Left lung (tissue), 14 donors: ENCODE measurements at places on chromosomes 3 and 15. TPM values are rescaled to one million over a fixed set of nuclear protein-coding genes. Genes with fewer than 3 reads are reported as not detected.
A peak's percentile ranks its signal among the peaks of the same experiment; 100 is the strongest.

The PAK6 gene
- 6.2 TPM for polyA plus RNA-seq

The SAMD7 gene
- 0.06 TPM for polyA plus RNA-seq

The IL5RA gene
- 3.2 TPM for polyA plus RNA-seq

The MST1 gene
- 44.0 TPM for polyA plus RNA-seq

The FYTTD1 gene
- polyA plus RNA-seq: 95.8 TPM

The PROK2 gene
- polyA plus RNA-seq: not detected

DNA sequence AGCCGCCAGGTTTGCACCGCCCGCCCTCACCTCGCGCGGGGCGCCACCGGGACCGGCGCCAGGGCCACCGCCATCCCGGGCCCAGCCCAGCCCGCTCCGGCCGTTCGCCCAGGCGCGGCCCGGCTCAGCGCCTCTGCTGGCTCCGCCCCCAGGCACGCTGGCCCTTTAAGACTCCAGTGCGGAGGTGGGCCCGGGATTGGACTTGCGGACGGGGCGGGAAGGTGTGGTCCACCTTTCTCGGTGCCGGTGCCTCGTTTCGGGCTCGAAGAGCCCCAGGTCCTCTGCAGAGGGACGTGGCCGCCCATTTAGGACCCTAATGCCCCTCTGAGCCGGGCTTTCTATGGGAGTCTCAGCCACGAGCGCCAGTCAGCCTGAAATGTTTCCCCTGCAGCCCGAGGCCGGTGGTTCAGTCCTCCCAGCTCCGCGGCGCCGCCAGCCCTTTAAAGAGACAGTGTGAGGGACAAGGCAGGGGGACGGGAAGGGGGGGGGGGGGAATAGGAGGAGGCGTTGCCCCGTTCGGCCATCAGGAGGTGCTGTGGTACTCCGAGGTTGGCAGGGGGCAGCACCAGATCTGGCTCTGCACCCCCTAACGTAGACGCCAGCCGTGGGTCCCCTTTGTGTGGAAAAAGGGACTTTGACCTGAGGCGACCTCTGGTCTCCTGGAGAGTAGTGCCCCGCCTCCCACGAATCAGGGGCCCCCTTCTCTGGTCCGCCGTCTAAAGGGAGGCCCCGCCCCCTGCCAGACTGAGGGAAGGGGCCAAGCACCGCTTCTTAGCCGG, 1.0 kb downstream of the HYAL2 start:
- DNase-seq: peak; percentile 91

- DNase-seq: no peak
Measured at GRCh38 chr3:110903771-110904519, 167.7 kb upstream of the NECTIN3 start.

DNA sequence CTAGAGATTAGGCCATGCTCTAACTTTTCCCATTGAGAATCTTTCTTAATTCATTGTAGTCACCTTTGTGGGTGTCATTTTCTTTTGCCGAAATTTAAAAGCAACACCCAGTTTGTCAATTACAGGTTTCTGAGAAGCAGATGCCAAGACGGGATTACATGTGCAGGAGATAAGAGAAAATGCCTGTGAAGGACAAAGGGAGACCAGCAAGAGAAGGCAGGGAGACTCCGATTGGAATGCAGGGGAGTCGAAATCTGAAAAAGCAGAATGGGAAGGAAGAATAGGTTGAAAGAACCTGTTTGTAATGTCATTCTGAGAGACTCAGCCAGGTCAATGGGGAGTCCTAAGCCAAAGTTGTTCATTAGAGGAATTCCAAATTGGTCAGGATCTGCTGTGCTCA, 3.6 kb upstream of the DPH6 start:
- DNase-seq: no peak

DNA sequence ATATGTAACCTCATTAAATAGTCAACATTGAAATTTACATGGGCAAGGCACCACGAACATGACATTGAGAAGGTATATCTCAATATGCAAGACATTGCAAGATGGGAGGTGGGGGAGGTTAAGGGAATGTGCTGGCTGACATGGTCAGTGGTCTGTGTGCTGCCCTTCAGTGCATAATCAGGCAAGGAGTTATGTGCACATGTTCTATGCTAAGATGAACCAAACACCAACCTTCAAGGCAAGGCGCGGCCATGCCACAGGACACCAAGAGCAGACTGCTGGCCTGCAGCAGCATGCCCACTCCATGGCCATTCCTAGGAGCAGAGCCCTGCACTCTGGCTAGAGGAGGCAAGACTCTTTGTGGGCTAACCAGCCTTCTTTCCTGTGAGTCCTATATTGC, 40.9 kb upstream of the TSPAN3 start:
- DNase-seq: no peak

DNA sequence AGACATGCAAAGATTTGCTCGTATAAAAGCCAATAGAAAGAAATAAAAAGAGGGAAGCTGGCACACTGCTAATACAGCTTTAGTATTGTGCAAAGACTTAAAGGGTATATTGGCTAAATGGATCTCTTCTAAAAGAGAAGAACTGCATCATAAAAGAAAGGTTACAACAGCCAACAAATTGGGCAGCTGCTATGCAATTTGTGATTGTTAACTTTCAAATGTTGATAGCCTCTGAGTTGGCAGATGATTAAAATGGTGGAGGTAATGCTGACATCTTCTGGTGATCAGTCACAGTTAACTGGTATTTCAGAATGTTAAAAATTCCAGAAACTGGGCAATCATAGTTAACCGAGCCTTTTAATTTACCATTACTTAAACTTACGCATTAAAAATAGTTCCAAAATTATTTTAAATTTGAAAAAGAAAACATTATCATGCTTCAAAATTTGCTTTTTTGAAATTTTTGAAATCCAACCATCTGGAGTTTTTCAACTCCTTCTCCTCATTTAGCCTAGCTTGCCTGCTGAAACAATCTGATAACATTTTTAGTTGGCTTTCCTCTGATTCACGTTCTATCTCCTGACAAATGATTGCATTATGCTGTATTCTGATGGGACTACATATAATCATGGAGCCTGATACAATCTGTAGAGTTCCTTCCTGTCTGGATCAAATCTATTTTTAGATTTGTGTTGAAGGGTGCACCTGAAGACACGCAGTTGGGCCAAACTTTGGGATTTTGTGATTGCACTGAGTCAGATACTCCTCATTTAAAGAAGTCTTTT, 144.0 kb upstream of the PDZRN3 start:
- DNase-seq: peak; percentile 29

- DNase-seq: no peak
Measured at GRCh38 chr3:149575213-149575960, 82.4 kb downstream of the WWTR1 start.

GRCh38 chr15:89130201-89130600, 41.9 kb downstream of the ABHD2 start:
- DNase-seq: no peak

DNA sequence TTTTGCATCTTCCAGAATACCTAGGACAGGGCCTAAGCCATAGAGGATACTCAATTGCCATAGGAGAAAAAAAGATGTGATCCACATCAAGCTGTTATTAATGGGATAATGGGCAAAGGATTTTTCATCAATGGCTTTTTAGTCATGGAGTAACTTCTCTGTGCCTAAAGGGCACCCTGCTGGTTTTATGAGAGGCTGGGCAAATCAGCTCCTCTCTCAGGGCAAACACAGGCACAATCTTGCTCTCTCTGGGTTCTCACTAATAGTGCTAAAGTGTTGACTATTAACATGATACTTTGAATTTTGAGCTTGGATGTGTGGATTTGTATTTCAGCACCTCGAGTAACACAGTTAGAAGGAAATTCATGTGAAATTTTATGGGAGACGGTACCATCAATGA, 67.6 kb downstream of the GHSR start:
- DNase-seq: no peak

DNA sequence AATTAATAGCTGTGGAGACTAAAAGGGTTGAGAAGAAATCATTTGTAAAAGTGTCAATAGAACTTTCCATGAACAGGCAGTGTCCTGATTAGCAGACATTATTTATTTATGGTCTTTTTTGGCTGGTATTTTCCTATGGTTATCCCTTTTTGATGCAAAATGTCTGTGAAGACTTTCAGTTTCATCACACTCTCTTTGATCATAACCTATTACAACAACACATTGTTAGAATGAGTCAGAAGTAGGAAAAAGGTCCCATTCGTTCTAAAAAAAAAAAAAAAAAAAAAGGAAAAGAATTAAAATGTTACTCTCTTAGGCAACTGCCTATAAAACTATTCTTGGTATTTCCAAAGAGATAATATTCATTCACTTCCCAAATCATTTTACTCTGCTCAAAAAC, 62.1 kb downstream of the SLC49A4 start:
- DNase-seq: no peak

GRCh38 chr15:85006655-85007054, 25.0 kb downstream of the PDE8A start:
- DNase-seq: no peak

- no peak for DNase-seq
Measured at GRCh38 chr3:132593947-132594323, 3.1 kb upstream of the ACKR4 start.

DNA sequence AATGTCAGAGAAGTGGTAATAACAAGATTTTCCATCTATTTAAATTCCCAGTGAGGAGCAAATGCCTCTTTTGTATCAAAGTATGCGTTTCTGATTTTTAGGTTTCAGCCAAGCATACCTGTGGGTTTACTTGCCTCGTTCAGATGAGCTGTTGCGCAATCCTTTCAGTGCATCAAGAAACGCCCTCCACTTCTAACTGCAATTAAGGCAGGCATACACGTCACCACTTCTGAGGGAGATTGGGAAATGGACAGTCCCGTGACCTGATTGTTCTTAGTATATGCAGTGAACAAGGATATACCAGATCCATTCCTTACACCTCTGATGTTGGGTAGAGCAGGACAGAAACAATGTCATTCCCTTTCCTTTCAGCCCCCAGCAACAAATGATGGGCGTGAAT, 219.0 kb downstream of the ITPR1 start:
- no peak for DNase-seq

- DNase-seq: no peak
Measured at GRCh38 chr3:16548721-16549120, 35.2 kb upstream of the RFTN1 start.

- no peak for DNase-seq
Measured at GRCh38 chr15:43899928-43900327, 73.1 kb downstream of the WDR76 start.

DNA sequence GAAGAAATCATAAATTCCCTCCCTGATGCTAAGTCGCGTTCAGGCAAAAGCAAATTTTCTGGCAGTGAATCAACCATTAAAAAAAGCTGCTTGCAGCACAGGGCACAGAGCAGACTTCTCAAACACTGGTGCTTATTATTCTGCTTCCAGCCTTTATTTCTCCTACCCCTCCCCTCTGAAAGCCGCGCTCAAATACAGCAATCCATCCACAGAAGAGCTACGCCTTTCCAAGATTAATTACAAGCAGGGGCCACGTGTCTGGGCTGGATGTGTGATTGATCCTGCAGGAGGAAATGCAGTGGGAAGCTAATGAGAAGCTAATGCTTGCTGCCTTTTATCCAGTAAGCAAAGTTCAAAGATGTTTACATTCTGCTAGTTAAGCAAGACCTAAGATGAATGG, 134.9 kb upstream of the TOPAZ1 start:
- DNase-seq: no peak

DNA sequence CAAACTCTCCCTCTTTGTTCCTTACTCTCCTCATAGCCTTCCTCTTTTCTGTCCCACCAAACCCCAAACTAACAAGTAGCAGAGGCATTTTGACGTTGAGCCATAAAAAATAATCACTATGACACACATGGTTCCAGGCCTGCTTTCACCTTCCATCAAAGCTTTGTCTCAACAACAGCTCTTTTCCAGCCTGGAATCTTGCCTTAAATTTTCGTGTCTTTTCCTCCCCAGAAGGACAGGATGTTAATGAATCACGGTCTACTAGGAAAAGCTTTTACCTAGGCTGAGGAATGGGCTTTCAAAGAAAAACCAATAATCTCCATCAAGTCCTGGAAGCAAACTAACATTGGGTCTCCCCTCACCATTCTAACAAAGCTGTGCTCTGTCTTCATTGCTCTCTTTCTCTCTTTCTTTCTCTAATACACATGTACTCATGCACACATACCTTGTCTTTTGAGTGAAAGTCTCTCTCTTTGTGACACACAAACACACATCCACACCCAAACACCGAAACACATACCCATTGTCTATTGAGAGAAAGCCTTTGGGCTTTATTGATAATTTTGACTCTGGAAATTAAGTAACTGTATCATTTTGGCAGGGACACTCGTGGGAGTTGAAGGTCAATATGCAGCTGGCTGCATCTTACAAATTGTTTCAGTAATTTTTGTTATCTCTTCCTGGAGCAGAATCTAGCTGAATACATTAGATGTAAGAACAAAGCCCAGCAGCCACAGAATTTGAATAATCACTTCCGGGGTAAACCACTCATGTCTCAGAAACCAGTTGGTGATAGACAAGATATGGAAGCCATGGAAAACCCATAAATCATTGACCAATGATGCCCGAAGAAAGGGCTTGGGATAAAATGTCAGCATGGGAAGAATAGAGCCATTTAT, 107.4 kb upstream of the SLC4A7 start:
- DNase-seq: no peak

- no peak for DNase-seq
Measured at GRCh38 chr3:70011582-70011981, 12.0 kb downstream of the SAMMSON start.

- DNase-seq: no peak
Measured at GRCh38 chr15:77819851-77820728, 187.4 kb upstream of the LINGO1 start.

DNA sequence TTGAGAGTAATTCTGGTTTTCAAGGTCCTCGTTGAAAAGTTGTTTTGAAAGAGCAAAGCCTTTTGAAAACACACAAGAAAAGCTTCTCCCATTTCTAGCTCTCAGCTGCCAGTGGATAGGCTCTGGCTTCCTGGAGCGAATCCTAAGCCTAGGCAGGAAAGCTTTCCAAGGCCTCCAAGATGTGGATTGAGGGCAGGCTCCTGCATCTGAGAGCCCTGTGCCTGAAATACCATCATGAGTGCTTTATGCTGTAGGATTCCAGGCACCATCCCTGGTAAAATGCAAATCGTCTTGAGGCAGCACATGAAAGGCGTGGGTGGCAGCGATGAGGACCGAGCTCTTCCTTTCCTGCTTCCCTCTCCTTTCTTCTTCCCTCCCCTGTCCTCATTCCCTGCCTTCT, 60.7 kb upstream of the CORO2B start:
- no peak for DNase-seq

DNA sequence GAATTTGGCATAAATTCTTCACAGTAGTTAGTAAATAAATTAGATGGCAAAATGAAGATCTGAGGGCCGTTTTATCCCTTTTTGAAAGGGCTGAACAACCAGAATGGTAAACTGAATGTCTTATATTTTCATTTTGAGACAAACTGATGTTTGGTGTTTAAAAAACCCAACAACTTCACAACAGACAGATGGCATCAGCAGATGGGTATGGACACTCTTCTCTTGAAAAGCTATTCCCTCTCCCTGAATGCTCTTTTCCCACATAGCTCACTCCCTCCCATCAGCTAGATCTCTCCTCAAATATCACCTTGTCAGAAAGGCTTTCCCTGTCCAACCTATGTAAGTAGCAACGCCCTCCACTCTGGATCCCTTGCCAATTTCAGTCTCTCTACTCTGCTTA, 33.3 kb downstream of the EMC4 start:
- no peak for DNase-seq

- DNase-seq: no peak
Measured at GRCh38 chr3:8205881-8206280, 295.7 kb upstream of the LMCD1 start.
